ENCODE measurements at places on chromosomes 2 and 18.
A peak's percentile ranks its signal among the peaks of the same experiment; 100 is the strongest.

GRCh38 chr2:207674826-207675225 is 36.6 kb upstream of the CCNYL1 start:
- no peak for DNase-seq

- DNase-seq = no peak
Measured at GRCh38 chr18:33817096-33817495, 239.1 kb downstream of the ASXL3 start.

- no peak for DNase-seq
Measured at GRCh38 chr2:156456616-156457015, 20.4 kb downstream of the GPD2 start.

DNA sequence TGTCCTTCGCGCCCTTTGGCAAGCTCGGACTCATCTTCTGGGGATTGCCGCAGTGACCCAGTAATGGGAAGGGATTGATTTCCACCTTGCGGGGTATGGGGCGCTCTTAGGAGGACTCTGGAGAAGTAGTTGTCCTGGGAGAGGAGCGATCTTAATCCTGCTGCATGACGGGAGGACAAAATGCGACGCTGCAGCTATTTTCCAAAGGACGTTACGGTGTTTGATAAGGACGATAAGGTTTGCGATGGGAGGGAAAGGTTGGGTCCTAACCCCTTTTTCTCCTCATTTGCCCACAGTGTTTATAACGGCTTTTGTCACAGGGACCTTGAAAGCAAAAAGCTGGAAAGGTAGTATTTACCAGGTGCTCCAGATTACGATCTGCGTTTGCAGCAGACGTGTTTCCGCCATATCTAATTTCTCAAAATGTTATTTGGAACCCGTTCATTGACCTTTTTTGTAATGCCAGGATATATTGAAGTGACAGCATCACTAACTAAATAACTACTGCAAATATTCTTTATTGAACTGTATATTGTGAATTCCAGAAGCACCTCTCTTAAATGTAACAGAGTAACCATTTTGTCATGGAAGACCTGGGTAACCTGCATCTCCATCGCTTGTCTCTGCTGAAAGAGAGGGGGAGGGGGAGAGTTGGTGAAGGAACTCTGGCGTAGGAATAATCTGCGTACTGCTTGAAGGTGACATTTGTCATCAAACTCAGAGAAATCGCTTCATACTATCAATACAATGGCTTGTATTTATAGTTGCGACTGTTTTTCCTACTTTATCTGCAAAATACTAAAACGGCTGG is 590 bp downstream of the MDH1 start:
- DNase-seq = peak; percentile 39

DNA sequence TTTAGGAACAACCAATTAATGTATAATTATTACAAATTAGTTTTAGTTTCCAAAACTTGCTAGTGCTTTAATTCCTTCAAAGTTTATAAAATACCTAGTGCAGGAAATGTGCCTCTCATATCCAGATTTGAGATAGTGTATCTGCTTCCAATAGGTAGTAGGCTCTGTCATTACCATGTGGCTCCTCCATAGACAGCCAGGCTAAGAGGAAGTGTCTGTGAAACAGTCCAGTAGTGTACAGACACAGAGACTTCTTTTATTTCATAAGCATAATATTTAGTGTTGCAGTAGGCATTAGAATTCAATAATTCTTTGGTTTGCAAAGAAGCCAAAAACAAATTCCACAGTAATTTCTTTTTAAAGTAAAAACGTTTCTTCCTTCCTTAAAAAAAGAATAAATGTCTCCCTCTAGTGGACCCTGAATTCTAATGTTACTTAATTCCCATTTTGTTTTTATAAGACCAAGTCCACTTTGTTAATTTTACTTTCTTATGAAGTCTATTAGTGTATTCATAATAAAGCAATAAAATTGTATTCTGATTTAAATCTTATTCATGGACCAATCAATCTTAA is 101.2 kb downstream of the NEB start:
- DNase-seq = no peak

- DNase-seq = no peak
Measured at GRCh38 chr18:58229162-58229561, 185.1 kb downstream of the NEDD4L start.

DNA sequence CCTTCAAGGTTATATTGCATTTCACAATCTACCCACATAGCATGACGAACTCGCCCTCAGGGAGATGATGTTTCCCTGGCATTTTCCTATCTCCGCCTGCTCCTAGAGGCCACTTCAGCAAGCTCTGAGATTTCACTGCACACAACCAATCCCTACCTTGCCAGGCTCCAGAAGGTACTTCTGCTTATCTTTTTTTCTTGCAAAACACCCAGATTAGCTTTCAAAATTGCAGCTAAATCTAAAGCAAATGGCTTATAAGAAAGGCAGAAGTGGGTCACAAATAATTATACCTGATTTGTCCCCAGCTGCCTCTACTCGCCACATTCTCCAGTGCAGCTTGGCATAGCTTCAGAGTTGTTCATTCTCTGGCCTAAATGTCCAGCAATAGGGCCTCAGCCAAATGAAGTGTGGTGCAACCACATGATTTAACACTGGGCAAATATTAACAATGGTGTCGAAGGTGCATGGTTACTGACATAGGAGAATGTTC is 32.4 kb upstream of the MRPL19 start:
- DNase-seq = no peak

- no peak for DNase-seq
Measured at GRCh38 chr18:79481046-79481790, 85.5 kb downstream of the NFATC1 start.

DNA sequence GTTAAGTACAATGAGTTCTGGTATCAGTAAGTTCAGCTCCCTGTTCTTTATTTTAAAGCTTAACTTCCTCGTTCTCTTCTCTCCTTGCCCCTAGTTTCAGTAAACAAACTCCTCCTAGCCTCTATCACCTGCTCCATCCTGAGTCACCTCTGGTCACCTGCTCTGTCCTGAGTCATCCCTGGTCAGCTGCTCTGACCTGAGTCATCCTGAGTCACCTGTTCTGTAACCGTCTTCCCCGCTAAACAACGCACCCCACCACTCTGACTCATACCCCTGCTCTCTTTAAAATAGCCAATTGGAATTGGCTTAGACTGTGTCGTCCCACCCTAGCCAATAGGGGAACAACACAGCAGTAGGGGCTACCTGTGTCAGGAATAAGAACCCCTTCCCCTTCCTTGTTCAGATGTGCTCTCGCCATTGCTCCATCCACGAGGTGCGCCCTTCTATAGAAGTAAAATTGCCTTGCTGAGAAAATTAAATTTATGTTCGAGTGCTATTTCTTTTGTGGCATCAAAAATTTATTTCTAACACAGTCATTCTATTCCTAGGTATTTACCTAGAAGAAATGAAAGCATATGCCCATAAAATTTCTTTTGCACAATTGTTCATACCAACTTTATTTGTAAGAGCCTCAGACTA is 24.9 kb upstream of the RMND5A start:
- DNase-seq = no peak

GRCh38 chr2:226443112-226443511 is 356.5 kb downstream of the IRS1 start:
- no peak for DNase-seq

GRCh38 chr2:2805263-2805662 is 474.2 kb upstream of the MYT1L start:
- no peak for DNase-seq

DNA sequence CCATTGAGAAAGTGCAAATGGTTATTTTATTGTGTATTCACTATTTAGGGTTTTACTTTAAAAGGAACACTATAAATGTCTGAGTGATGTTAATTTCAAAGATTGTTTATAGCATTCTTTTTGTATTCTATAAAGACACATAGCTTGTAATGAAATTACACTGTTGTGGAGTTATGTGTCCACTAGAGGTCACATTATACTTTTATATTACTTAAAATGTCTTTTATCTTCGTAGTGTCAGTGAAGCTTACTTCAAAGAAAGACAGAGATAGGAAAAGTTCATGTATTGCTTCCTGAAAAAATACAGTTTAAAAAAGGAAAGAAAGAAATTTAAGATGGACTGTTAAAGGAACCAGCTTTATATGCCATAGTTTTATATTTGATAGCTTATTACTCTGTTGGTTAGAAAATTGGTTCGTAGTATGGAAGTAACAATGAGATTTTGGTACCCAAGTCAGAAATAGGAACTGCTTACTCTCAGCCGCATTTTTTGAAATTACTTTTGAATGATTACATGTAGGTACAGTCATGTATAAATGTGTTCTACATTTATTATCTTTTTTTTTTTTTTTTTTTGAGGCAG is 20.5 kb downstream of the APLF start:
- no peak for DNase-seq
